ENCODE measurements at places on chromosomes 7 and 10.

DNA sequence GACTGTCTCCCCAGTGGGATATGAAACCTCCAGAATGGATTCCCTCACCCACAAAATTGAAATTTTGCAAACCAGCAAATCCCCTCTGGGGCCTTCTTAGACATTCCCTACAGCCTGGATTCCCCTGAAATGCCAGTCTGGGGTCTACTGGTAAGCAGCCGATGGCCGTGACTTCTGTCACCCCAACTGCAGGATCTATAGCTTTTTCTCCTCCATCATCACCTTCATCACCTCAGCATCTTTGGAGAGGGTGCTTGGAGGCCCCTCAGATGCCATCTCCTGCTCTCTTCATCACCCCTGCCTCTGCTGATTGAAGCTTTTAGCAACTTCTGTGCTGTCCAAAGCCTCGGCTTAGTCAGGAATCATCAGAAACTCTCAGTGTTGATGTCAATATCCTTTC, 2.6 kb upstream of the KCNMA1 start:
- DNase-seq = no peak

GRCh38 chr7:151978616-151979015, 22.4 kb downstream of the GALNTL5 start:
- DNase-seq = no peak

DNA sequence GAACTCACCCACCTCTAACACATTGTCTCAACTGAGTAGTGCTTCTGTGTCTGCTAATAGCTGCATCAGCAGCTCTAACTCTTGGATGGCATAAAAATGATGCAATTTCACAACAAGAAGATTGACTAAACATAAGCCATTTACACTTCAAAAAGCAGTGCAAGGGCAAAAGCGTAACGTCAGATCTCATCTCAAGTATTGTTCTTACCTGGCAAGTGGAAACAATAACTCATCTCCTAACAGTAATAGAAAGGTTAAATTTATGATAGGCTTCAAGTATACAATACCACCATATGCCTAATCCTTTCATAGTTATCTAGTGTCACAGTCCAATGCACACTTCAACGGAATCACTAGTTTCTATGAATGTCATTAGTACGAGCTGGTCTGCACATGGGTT, 14.8 kb downstream of the TPK1 start:
- DNase-seq = peak; percentile 30

- DNase-seq = no peak
Measured at GRCh38 chr7:46201961-46202360, 280.9 kb upstream of the IGFBP3 start.

DNA sequence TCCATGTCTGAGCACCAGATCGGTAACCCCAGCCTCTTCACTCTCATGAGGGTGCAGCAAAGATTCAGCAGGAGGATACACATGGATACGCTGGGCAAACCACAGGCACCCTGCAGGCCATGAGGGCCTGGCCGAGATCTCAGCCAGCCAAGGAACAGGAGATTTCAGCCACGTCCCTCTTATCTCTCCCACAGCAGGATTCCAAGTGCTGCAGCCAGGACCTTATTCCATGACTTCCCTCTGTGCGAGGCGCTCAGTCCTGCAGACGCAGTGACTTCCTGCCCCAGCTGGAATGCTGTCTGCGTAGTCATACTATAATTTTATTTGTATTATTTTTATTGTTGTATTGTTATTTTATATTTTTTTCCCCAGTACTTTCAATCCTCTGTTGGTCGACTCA, 66.8 kb downstream of the PTPRN2 start:
- DNase-seq = no peak

- no peak for DNase-seq
Measured at GRCh38 chr7:84123965-84124547, 70.5 kb downstream of the SEMA3A start.

DNA sequence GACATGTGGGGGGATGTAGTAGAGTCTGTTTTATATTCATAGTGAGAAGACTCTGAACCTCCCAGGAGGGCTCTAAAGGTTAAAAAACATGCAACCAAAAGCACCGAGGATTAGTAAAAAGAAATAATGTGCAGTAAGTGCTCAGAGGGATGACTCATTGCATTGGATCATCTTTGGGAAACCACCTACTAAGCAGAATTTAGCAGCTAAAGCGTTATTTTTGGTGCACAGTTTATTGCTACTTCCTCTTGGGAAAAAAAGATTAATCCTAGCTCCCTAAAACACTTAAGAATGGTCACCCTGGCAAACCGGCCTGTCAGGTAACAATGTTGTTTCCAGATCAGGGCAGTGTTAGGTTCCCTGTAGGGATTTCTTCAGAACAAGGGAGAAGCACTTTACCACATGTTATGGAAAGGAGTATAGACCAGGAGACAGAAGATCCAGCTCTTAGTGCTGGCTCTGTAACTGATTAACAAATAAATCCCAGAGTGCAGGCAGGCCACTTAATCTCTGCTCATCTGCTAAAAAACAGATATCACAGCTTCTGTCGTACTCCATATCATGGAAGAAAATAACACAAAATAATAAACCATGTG, 44.8 kb upstream of the FAM133B start:
- no peak for DNase-seq

- DNase-seq = no peak
Measured at GRCh38 chr10:69397972-69398371, 18.7 kb downstream of the TACR2 start.

DNA sequence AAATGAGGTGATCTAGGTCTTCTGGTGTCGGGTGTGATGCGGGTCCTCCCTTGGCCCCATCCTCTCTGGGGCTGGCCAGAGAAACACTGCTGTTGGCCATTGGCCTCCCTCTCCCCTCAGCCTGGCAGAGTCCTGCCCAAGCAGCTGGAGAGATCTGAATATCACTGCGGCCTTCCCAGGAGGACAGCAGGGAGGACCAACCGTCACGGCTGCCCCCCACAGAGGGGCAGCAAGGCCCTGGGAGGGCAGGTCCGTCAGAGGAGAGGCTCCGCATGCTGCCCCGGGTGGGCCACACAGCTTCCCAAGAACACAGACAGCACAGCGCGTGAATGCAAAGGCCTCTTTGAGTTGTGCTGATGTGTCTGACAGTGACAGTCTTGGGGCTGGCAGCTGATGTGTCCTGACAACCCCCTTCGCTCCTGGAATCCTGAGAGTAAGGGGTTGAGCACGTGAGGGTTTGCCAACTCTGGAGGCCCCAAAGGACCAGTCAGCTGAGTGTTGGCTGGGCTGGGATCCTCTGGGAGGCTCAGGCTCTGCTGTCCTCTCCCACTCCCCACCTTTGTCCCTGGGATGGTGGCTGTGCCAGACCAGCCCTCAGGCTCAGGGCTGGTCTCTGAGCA, 132.5 kb upstream of the UNC5B start:
- DNase-seq = no peak

GRCh38 chr7:118218413-118219156, 5.9 kb upstream of the ANKRD7 start:
- no peak for DNase-seq

- no peak for DNase-seq
Measured at GRCh38 chr10:124614003-124614659, 130.0 kb downstream of the FAM53B start.

- DNase-seq = no peak
Measured at GRCh38 chr10:79930267-79930666, 18.6 kb downstream of the SFTPD start.

DNA sequence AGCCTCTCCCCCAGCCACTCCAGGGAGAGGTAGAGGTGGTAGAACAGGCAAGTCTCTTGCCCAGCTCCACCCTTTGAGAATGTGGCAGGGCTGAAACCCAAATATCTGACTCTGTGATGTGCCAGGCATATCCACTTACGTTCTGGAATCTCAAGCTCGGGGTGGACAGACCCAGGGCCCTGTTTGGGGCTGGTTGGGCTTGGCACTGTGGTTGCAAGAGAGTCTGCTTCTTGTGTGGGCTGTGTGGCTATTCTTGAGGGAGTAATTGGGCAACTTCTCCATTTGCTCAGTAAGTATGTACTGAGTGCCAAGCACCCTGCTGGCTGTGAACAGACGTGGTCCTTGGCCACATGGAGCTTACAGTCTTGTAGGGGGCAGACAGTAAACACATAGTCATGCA, 4.7 kb downstream of the UBTD1 start:
- no peak for DNase-seq

- DNase-seq = no peak
Measured at GRCh38 chr10:33247221-33247922, 87.1 kb downstream of the NRP1 start.

DNA sequence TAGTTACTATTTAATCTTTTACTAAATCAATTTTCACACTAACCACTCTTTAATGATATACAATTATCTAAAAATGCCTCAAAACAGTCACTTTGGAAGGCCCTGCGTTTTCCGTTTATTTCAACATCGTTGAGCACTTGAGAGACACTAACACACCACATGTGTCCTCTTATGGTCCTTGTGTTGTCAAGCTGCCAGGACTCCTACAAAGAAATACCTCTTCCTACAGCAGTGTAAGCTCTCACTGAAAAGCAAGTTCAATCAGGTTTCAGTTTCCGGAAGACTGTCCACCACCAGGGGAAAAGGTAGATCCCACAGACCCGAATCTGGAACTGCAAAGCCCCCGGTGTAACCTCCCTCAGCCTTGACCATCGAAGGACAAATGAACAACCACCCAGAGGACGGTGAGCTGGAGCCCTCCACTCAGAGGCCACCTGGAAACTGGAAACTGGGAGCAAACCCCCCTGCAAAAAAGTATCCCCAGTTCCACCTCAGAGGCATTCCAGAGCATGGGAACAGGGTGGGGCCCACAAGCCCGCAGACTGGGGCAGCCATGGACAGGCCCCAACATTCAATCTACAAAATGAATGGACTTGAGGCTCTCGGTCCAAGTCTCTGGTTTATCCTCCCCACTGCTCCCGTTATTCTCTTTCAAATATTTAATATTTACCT, 37.6 kb downstream of the KCNH2 start:
- DNase-seq = no peak

- no peak for DNase-seq
Measured at GRCh38 chr7:26685606-26686005, 178.8 kb downstream of the SKAP2 start.

- no peak for DNase-seq
Measured at GRCh38 chr7:157664034-157664433, 327.2 kb downstream of the DNAJB6 start.

DNA sequence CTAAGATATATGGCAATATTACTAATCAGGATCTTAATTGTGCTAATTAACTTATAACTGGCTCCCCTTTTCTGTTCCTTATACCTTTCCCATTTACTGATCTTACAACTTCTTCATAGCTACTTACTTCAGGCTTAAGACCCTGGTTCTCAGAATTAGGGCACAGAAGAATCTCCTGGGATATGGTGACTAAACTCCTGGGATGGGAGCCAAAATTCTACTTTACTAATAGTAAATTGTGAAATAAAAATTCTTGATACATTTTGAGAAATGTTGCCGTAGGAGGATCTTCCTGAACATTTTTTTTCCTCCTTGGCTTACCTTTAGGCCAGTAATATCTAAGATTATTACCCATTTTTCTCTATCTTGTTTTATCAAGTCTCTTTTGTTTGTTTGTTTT, 309.5 kb downstream of the ATRNL1 start:
- DNase-seq = no peak

- DNase-seq = no peak
Measured at GRCh38 chr10:11326913-11327616, 284.4 kb downstream of the USP6NL start.

- no peak for DNase-seq
Measured at GRCh38 chr7:49321843-49322242, 397.5 kb downstream of the CDC14C start.

GRCh38 chr10:80633383-80633860, 95.7 kb downstream of the SH2D4B start:
- no peak for DNase-seq

DNA sequence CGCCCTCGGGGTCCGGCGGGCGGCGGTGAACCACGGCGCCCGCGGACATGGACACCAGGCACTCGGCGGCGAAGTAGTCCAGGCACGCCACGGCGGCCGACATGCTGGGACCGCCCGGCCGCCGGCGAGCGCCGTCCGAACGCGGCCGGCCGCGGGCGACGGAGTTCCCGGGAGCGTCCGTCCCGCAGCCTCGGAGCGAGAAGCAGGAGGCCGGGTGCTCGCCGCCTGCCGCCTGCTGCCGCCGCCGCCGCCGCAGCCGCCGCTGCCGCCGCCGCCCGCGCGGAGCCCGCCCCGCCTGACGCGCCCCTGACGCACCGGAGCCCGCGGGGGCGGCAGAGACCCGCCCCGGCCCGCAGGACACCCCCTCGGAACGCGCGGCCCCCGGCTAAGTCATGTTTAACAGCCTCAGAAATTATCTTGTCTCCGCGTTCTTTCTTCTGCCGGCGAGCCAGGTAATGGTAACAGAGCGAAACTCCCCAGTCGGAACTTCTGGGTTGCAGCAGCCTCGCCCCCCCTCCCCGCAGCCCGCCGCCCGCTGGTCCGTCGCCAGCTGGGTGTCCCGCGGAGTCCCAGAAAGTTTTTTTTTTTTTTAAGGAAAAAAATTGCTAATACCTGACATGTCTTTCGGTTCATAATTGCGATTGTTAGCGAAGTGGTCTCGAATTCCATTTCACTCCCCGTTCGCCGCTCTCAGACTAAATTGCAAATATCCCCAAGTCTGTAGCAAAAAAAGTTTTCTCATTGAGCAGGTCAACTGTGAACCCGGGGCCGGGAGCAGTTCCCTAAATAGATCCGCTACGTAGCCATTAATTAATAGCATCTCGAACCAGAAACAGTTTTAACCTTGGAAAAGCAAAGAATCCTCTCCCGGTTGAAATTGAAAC, at the start of gene KLF14:
Gene KLF14, minus strand, starts transcription at position 277 of the 884 bp plus-strand sequence. Its CDS starts 174 bp downstream, at position 103.
- DNase-seq = peak; percentile 39

DNA sequence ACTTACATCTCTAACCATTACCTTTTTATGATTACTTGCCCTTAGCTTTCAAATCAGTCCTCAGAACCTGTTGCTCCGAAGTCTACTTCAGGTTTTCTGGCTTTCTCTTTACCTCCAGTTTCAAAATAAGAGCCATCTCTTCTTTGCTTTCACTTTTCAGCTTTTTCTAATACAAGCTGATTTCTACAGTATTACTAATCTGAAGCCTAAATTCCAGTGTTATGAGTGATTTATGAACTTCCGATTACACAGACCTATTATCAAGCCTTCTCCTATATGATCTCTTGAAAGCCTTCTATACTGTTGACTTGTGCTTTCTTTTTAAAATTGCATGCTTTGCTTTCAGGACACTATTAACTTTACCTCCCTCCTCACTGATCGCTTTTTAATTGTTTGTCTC, 1307.8 kb upstream of the CELF2 start:
- DNase-seq = no peak

DNA sequence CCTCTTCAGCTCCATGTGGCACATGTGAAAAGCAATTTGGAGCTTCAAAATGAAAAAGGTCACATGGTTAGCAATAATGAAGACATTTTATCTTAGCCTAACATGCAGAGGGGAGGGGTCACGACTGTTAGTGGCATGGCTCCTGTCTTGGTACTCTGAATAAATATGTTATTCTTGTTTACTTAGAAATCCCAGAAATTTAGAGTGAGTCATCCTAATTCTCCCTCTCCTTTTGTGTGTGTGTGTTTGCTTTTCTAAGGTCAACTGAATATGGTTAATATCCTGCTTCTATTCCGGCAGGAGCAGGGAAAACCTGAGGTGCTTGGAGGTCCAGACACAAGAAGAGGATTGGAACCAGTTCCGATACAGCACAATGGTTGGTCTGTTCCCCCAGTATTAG, 17.6 kb downstream of the BCCIP start:
- DNase-seq = no peak

GRCh38 chr7:137003086-137003485, 134.6 kb downstream of the CHRM2 start:
- DNase-seq = no peak

Data from activated CD4-positive, alpha-beta T cell treated with anti-CD3 and anti-CD28 coated beads for 4 hours (primary cell).